ENCODE measurements at places on chromosomes 5 and 9.

- DNase-seq, result no peak
Observed at GRCh38 chr9:73824671-73825070, 672.5 kb upstream of the RORB start.

GRCh38 chr5:93583439-93583767 lies 381 bp downstream of the NR2F1 start:
- no peak for DNase-seq

DNA sequence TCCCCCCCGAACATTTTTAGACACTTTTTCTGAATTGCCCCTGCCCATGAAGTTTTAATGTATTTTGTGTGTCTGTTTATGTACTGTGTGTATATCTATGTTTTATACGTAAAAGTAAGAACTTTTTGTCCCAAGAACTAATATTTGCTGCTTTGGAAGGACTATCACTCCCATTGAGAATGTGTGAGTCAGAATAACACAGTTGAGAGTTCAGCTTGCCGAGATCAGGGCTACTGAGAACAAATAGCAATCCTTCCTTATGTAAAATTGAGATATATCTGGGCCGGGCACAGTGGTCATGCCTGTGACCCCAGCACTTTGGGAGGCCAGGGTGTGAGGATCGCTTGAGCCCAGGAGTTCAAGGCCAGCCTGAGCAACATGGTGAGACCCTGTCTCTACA lies 11.3 kb downstream of the GTF3C4 start:
- no peak for DNase-seq

GRCh38 chr9:135299651-135300345 lies 179.8 kb upstream of the PPP1R26 start:
- DNase-seq, result no peak

DNA sequence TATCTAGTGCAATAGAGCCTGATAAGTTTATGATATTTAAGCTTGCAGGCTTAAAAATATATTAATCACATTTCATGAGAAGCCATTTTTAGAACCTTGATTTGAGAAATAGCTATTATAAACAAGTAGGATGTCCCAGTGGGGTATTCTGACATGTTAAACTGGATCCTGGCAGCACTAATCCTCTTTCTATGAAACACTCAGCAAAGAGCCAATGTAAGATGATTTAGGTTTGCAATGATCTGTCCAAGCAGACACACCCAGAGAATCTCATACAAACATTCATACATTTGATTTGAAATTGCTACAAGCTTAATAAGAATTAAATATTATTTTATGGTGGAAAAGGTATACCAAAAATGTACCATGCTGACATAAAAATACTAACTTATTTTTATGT lies 86.5 kb downstream of the ERP44 start:
- no peak for DNase-seq

All from stimulated activated CD8-positive, alpha-beta memory T cell treated with anti-CD3 and anti-CD28 coated beads, Interleukin-7, amount 100 ng/mL, for 1 hour (primary cell).